Activated T-helper 1 cell treated with Interleukin-2 at 50 U/mL for 16 hours (primary cell): ENCODE measurements at places on chromosomes 3 and 15.

- no peak for DNase-seq
These were observed 18.3 kb downstream of the ANKRD63 start for GRCh38 chr15:40264321-40265153.

DNA sequence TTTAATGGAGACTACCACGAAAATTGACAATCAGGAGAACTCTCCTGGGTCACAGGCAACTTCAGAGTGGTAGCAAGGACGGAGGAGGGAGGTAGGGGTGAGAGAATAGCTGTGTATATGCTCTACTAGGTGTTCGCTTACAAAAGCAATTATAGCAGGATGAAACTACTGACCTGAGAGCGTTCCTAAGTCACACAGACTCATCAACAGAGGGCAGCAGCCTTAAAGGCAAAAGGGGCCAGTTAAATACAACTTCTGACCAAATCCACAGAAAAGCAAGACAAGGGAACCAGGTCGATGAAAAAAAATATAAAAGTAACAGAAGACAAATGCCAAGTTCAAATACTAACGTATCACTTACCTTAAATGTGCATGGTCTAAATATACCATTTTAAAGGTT lies 894.6 kb downstream of the PLOD2 start:
- DNase-seq: no peak

- no peak for DNase-seq
These were observed 186.6 kb downstream of the UBE2E2 start for GRCh38 chr3:23389686-23390085.

DNA sequence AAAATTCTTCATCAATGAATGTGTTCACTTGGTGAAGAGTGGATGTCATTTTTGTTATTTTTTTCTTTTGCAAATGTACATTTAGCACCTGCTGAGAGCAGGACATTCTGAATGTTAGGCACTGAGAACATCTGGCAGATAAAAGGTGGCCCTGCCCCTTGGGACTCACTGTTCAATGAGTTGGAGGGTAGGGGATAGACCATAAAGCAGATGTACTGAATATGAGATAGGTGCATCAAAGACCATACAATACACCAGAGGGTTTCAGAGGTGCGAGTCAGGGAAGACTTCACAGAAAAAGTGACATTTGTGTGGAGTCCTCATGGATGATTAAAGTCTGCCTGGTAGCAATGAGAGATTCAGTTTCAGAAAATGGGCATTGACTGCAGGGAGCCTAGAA lies 34.2 kb downstream of the EEFSEC start:
- no peak for DNase-seq

- DNase-seq: no peak
These were observed 30.0 kb downstream of the AP3B2 start for GRCh38 chr15:82679626-82680199.
